ENCODE measurements at places on chromosomes 7 and 10.

DNA sequence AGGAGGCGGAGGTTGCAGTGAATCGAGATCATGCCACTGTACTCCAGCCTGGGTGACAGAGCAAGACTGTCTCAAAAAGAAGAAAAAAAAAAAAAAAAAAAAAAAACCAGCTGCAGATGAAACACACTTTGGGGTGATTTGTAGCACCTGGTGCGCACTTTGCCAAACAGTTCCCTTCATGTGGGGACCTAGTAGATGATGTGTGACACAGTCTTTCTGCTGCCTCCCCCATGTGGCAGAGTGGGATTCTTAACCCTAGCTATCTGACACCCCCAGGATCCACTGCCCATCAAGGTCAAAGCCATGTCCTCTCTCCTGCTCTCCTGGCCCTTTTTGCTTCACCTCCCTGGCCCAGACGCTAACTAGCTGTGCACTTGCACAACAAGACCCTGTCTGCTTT lies 52.1 kb upstream of the PDZD8 start:
- DNase-seq = no peak

DNA sequence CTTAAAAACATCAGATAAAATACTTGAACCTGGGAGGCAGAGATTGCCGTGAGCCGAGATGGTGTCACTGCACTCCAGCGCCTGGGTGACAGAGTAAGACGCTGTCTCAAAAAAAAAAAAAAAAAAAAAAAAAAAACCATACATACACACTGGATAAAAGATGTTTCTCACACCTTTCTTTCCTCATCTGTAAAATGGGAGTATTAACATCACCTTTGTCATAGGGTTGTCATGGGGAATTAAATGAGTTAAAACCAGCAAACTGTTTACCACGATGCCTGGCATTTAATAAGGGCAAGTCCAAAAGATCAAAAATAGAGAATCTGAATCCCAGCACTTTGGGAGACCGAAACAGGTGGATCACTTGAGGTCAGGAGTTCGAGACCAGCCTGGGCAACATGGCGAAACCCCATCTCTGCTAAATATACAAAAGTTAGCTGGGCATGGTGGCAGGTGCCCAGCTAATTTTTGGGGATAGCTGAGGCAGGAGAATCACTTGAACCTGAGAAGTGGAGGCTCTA lies 12.9 kb downstream of the LRRC20 start:
- no peak for DNase-seq

DNA sequence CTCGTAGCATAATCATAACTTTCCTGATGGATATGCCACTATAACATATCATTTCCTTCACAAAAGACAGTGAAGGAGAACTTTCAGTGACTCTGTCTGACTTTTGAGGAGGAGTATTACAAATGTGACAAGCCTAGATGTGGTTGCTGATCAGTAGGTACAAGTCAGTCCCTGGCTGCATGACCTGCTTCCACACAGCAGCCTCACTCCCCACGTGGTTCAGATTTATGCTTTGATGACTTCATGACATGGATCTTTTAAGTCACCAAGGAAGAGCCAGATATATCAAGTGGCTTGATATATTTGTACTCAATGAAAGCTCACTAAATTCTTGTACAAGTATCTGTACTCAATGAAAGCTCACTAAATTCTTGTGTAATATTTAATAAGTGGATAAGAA lies 50.9 kb upstream of the MKLN1 start:
- no peak for DNase-seq

DNA sequence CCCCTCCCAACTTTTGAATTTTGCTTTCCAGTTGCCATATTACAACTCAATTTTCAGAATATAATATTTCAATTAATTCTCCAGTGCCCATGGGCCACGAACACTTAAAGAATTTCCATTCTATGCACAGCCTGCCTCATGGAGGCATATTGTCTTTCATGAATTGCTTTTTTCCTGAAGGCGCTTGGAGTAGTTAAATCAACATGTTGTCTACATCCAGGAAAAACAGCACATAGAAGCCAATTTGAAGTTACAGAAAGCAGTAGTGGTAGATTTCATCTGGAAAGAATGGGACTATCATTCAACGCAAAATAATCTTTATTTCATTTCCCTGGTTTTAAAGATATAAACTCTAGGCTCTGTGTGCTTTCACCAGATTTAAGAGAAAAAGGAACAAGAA lies 106.0 kb downstream of the NRP1 start:
- DNase-seq = no peak

GRCh38 chr7:106812027-106812643 lies 52.9 kb upstream of the PIK3CG start:
- no peak for DNase-seq

DNA sequence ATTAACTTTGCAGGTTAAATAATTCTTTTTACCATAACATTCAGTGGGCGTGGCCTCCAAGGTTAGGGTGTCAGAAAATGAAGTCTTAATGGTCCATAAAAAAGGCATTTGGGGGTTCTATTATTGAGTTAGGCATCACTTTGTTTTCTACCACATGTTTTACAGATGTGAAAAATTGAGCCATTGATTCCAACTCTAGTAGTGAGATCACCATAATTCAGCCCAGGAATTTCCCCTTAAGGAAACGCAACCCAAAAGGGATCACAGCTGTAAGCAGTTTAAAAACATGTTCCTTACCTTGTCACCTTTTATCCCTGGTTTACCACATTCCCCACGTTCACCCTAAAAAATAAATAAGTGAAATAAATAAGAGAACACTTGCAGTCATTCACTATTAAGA lies 24.9 kb downstream of the COL28A1 start:
- no peak for DNase-seq

DNA sequence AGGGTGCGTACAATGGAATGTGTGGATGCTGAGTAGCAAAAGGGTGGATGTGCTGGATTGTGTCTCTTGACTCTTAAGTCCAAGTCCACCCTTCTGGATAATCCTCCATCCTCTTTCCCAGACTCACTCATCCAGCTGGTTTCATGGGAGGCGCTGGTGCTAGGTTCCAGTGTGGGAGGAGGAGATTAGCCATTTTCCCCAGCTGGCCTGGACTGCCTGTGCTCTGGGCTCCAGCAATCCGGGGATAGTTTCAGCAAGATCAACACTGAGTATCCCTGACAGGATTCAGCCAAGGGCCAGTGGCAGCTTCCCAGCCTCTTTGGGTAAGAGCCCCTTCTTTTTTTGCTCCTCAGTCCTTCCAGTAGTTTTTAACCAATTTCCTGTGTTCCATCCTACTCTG lies 21.6 kb upstream of the TRIL start:
- no peak for DNase-seq

DNA sequence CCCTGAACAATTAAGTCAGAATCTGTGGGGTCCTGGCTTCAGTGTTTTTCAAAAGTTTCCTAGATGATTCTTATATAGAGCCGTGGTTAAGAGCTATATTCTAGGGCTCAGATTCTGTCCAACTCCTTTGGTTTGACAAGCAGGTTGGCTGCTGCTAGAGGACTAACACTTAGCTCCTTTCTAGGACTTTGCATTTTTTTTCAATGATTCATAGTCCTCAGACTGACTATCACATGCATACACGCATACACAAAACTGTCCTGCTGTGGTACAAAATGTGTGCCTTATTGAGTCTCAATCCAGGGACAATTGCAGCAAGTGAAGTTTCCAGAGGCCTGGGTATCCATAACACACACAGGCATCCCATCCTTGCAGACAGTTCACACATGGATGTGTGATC lies 392.0 kb downstream of the NRG3 start:
- no peak for DNase-seq

GRCh38 chr7:39672176-39672575 lies 48.8 kb downstream of the RALA start:
- DNase-seq = no peak

DNA sequence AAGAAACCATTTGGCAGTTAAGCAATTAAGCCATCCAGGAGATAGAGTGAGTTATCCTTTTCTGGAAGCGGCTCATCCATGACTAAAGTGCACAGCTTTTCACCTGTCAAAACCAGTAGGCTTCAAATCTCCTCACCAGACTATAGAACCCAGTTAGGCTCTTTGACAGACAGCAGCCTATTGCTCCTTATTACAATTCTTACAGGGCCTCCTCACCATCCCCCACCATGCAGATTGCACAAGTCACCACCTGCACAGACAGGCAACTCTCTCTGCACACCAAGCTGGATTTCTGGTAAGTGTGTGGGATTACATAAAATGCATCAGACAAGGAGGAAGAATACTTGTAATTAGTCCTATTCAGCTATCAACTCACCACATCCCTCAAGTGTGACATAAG lies 301.6 kb downstream of the SNX13 start:
- DNase-seq = no peak

DNA sequence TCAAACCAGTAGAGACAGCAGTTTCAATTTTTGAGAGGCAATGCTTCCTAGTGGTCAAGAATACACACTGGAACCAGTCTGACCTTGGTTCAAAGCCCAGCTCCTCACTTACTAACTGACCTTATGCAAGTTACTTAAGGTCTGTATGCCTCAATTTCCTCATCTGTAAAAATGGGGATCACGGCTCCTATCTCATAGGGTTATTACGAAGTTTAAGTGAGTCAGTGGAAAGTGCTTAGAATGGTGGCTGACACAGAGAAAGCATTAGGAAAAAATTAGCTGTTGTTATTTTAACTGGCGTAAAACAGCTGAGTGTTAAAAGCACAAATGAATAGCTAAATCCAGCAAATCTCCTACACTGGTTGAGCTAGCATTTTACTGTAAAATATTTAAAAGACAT lies 162.4 kb upstream of the LAMB4 start:
- no peak for DNase-seq

GRCh38 chr7:66454600-66455225 lies 174.0 kb upstream of the KCTD7 start:
- no peak for DNase-seq

DNA sequence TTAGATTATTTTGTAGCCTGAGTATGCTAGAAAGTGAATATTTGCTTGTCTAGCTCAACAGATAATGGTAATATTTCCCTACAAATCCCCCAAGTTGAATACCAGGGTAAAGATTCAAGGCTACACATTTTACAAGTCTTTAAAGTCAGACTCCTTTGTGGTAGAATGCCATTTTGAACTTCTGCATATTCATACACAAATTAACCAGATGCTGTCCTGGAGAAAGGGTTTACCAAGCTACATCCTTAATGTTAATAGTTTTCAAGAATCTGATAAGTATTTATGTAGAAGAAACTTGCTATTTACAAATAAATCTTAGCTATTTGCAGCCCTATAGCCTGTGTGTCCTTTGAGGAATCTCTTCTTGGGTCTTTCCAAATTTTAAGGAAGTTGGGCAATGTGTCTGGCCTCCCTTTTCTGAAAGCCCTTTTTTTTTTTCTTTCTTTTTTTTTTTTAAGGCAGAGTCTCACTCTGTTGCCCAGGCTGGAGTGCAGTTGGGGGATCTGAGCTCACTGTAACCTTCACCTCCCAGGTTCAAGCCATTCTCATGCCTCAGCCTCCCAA lies 82.6 kb downstream of the CPEB3 start:
- no peak for DNase-seq

- no peak for DNase-seq
These were observed 19.7 kb downstream of the SKIDA1 start for GRCh38 chr10:21505711-21506278.

DNA sequence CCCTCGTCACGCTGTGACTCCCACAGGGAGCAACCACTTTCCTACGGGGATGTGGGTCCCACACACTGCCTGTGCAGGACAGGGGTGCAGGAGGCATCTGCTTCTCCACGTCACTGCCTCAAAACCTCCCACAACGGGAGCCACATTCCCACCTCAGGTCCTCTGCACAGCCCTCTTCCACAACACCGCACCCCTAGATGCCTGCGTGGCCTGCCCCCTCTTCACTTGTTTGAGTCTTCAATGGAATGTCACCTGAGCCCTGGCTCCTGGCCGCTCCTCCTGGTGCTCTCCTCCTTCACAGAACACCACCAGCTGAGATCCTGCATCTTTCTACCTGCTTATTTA lies 73.6 kb downstream of the MAD1L1 start:
- no peak for DNase-seq

DNA sequence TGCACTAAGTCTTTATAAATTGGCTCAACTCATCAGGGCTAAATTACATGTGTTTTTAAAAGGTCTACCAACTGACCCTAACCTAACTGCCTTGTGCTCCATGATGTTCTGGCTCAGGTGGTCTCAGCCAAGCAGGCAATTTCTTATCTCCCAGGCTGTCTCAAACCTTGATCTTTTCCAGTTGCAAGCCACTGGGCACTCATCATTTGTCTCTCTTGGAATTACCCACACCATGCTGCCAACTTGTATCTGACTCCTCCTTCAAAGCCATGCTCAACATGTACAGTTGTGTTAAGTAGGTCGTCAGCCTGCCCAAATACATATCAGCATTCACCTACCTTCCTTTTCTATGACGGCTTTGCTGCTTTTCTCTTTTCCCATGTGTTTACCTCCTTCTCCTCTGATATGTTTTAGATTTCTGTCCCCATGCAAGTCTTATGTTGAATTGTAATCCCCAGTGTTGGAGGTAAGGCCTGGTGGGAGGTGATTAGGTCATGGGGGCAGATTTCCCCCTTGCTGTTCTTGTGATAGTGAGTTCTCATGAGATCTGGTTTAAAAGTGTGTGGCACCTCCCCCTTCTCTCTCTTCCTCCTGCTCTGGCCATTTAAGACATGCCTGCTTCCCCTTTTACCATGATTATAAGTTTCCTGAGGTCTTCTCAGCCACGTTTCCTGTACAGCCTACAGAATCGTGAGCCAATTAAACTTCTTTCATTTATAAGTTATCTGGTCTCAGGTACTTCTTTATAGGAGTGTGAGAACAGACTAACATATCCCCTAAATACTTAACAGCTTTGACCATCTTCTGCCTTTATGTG lies 130.0 kb downstream of the ELAPOR2 start:
- DNase-seq = no peak

GRCh38 chr7:156145184-156145583 lies 332.9 kb upstream of the SHH start:
- no peak for DNase-seq

DNA sequence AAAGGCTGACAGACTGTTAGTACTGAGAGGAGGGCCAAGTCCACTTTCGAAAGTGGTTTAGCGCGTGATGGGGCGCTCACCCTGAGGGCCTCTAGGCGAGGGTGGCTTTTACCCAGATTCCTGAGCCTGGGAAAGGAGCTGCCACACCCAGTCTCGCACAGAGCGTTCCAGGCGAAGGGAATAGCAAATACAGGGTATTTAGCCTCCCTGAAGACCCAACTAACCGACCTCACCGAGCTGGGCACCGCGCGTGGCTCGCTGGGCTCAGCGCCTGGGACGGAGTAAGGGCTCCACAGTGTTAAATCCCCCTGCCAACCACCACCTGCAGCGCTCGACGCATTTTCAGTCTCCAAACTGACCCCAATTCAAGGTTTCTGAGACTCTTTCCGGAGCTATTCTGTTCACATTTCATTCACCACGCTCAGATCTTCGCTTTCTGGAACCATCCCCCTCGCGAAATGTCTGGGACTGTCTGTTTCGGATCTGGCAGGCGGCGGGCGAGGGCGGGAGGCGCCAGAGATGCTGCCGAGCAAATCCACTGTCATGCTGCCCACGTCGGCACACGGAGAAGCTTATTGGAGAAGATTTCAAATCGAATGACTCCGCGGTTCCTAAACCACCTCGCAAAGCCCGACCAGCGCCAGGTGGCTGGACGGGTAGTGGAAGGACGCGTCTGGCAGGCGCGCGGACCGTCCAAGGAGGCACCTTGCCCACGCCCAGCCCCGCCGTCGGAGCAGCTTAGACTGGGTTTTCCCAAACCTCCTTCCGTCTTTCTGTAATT lies 1.4 kb upstream of the OSBPL3 start:
- no peak for DNase-seq
